ENCODE measurements at places on chromosomes 4 and X.

DNA sequence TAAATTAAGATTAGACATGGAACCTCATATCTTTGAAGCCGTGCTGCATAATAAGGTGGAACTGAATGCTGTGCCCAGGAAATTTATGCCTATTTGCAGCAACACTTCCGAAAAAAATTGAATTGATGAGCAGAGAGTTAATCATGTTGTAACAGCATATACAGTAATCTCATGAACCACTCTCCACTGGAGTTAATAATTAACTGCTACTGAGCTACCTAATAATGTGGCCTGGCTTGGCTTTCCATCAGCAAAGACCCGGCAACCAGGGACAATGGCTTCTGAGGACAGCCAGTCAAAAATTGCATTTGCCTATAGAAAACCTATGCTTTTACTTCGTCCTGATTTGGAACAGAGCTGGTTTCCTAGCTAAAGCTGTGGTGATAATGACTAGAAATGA lies 63.8 kb upstream of the GATB start:
- DNase-seq = no peak

- no peak for DNase-seq
Measured at GRCh38 chr4:31089815-31090214, 369.6 kb downstream of the PCDH7 start.

GRCh38 chr4:4293279-4293678 lies 3.2 kb downstream of the ZBTB49 start:
- DNase-seq = no peak

DNA sequence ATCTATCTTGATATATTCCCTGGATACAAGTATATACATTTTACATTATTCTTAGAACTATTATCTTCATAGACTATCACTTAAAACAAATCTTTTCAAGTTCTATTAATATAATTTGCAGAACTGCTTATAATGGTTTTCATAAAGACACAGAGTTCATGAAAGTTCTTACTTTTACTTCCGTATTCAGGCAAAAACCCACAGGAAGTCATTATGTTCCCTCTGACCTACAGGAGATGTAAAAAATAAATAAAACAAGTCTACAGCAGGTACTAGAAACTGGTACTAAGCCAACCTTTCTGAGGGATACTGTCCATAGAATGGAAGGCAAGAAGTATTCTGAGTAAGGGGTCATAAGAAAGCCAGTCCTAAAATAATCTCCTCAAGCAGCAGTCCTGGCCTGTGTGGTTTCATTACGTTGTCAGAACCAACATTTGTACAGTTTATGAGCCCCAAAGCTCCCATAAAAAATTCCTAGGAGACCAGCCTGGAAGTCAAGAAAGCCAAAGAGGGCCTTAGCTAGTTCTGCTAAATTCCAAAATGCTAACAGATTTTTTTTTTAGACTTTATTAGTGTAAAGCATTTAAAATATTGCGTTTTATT lies 68.6 kb downstream of the CAMK2D start:
- DNase-seq = no peak

GRCh38 chrX:39724544-39724943 lies 373.2 kb downstream of the BCOR start:
- DNase-seq = no peak

DNA sequence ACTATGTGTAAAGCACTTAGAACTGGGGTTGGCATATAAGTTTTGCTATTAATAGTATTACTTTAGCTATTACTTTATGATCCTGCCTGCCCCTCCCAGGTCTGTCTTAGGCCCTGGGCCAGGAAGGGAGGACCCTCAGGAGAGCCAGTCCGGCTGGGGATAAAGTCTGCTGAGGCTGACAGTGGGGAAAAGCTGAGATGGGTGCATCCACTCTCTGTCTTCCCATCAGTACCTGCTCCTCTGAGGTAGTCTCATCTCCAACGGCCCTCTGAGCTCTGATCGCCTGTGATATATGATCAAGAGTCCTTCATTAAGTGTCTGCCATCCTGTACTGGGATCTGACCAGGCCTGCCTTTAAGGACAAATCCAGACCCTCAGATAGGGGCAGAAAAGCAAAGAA lies 156.5 kb upstream of the PJA1 start:
- no peak for DNase-seq

DNA sequence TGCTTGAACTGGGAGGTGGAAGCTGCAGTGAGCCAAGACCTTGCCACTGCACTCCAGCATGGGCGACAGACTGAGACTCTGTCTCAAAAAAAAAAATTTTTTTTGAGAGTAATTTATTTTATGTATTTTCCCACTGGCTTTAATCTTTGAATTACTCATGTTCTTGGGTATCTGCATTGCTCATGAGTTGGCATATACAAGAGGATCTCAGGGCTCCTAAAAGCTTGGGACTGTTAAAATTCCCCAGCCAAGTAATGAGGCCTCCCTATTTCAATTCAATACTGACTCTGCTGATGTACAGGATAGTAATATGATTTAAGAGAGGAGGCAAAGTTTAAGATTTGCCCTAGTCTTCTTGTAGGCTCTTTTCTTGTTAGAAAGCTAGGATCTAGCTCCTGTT lies 6.2 kb downstream of the IL21 start:
- no peak for DNase-seq

DNA sequence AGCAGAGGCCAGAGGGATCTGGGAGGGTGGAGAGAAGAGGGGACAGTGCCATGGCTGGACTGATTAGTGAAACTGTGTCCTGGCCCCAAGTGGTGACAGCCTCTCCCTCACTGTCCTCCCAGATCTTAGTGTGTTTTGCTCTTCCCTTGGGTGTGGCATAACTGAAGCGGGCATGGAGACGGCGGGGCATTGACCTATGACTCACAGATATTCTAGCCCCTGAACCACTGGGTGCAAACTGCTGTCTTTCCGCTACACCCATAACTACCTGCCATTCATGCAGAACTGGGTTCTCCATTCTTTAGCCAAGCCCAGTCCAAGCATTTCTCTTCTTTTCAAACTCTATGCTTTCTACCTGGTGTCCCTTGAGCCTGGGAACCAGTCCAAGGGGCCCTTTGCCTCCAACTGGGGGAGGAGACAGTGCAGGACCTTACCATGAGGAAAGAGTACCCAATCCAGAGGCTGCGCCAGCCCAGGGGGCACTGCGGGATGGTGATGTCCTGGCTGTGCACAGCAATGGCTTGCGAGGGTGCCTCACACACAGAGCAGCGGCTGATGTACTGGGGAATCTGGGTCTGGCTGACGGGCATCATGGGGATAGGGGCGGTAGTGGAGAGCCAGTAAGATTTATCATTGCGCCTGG lies 67.6 kb downstream of the ATG4A start:
- DNase-seq = no peak

DNA sequence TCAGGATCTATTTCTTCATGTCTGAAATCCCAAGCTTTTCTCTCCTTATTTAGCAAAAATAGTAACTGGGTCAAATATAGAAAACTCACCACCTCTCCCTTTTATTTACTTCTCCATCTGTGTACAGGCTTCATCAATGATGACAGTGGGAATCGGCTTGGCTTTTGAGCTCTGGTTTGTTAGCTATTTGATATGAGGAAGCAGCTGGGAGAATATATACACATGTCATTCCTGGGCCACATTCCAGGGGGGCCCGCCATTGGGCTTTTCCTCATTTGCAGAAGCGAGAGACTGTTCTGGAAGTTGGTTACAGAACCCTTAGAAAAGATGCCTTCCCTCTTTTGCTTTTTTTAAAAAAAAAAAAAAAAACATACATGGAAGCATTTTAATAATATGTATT lies 107.4 kb upstream of the F9 start:
- DNase-seq = no peak

DNA sequence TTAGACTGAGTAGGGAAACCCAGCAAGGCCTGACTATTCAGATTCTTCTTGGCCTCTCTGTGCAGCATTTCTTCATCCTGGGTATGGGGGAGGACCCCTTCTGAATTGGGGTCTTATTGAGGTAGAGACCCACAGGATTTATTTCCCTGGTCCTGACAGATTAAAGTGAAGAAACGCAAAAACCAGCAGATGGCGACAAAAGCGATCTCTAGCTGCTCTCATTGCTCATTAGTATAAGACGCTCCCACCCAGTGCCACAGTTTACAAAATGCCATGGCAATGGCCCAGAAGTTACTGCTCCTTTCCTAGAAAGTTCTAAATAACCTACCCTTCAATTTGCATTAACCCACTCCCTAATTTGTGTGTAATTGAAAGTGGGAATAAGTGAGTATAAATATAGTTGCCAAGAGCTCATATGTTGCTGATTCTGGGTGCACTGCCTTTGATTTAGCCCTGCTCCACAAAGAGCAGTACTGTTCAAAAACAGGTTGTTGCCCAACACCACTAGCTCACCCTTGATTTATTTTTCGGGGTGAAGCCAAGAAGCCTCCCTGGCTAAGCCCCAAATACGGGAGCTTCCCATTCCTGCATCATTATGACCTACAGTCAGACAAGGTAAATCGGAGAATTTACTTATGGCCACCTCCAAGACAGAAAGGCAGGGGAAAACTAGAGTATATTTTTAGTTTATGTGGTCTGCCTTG lies 3.7 kb upstream of the BEX4 start:
- peak; percentile 10 for DNase-seq

DNA sequence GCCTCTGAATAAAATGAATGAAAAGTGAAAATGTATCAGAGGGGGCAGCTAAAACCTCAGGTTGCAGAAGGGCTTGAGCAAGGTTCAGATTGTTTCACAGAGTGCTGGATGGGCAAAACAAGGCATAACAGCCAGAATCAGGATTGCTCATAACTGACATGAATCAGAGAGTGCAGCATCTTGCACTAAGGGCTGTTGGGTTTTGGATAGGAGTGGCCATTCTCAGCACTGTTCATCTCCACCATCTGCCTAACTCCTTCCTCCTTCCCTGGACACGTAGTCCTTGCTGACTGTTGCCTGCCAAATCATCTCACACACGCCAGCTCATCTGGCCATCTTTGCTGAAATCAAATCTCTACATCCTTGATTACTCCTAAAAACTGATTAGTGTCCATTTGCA lies 75.3 kb upstream of the C1QTNF7 start:
- no peak for DNase-seq

DNA sequence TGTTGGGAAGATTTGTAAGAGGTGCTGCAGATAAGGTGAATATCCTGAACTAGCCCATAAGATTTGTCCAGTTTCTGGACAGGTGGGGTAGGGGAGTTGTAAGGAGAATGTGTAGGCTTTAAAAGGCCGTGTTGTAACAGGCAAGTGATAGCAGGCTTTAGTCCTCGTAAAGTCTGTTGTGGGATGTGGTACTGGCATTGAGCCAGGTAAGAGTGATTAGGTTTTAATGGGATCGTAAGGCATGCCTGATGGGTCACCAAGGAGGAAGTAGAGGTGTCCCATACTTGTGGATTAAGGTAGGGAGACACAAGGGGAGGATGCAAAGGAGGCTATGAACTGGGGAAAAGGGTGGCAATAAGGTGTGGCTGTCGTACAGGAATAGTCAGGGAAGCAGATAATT lies 256.9 kb upstream of the DKK2 start:
- no peak for DNase-seq

DNA sequence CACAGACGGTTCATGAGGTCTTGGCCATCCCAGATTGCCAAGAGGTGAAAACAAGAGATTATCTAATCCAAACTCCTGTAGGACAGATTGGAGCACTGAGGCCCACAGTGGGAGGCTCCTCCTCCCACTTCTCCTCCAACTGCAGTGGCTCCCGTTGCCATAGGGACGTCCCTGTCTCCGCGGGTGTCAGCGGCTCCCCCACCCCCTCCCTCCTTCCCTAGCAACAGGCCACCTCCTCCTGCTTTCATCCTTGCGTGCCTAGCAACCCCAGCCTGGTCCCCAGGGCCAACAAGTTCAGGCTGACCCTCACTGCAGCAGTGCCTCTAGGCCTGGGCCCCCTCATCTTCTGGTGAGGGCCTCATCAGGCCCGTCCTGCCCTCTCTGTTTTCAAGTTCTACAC lies 6.8 kb upstream of the IQSEC2 start:
- no peak for DNase-seq

DNA sequence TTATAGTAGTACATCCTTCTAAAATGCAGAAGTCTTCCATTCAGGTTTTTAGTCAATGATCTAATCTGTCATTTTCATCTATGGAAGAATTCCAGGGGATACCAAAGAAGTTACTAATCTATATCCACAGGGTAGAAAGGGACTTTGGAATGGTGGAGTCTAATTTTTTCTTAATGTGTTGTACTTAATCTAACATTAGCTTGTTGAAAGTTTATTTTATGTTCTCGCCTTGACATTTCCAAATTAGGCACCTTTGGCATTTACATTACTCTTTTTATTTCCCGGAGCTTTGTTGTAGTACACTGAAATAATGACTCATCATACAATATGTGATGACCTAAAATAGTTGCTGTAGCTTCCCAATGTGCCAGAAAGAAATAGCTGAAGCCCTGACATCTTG lies 91.5 kb downstream of the HTR2C start:
- DNase-seq = no peak

DNA sequence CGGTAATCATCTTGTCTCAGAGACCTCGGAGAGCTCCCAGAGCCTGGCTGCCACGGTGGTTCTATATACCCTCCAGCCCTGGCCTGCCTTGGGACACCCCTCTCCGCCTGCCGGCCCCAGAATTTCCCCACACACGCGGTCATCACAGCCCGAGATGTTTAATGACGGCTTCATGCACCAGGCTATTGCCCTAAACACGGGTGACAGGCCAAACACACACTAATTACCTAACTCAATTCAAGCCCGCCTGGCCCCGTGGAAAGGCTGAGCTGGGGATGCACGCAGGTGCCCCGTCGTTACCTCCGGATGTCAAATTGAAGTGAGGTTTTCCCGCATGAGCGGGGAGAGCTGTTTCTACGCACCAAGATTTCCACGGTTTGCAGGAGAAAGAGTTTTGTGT lies 72.9 kb upstream of the PPP2R3B start:
- DNase-seq = no peak

GRCh38 chrX:69162361-69162865 lies 2.8 kb downstream of the PJA1 start:
- DNase-seq = no peak

DNA sequence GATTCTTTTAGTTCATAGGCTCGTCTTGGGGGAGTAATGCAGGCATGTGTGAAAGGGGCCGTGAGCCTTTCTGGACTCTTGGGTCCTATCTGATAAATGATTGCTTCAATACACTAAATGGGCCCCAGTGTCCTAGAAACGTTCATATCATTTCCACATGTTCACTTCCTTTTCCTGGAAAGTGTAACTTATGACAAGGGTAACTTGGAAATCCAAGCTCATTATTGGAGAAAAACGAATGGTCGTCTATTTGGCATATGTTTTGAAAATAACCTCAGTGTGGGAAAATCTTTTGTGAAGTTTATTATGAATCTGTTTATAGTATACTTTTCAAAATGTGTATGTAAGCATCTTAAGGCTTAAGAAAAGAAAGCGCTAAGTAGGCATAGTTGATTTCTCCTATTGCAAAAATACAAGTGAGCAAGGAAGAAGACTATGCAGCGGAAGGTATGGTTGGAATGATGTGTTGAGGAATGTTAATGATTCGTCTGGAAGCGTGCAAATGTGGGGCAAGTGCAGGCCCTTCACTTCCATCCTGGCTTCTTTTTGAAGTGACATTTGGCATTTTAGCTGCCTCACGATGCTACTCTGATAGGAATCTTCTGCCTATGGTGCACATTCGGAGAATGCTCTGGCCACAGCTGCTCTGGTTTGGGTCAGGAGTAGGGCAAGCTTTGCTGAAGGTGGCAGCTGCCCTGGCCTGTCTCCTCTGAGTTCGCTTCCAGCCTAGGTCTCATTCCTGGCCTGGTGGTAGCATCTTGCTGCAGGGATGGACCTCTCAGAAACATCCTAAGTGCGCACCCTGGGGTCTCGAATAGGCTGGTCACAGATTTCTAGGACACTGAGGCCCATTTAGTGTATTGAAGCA lies 49.5 kb upstream of the STOX2 start:
- no peak for DNase-seq

All from stimulated activated CD8-positive, alpha-beta memory T cell treated with anti-CD3 and anti-CD28 coated beads, Interleukin-4, amount 100 ng/mL, for 4 hours (primary cell).